ENCODE measurements at places on chromosomes 11 and 22.
A peak's percentile ranks its signal among the peaks of the same experiment; 100 is the strongest.

GRCh38 chr11:130457623-130458409 is 9.4 kb downstream of the ADAMTS15 start:
- no peak for DNase-seq

GRCh38 chr22:23763579-23763945 is 772 bp downstream of the C22orf15 start:
- no peak for DNase-seq

GRCh38 chr22:34099278-34099677 is 179.0 kb upstream of the LARGE1 start:
- no peak for DNase-seq

GRCh38 chr11:15197696-15198095 is 83.0 kb downstream of the INSC start:
- no peak for DNase-seq

DNA sequence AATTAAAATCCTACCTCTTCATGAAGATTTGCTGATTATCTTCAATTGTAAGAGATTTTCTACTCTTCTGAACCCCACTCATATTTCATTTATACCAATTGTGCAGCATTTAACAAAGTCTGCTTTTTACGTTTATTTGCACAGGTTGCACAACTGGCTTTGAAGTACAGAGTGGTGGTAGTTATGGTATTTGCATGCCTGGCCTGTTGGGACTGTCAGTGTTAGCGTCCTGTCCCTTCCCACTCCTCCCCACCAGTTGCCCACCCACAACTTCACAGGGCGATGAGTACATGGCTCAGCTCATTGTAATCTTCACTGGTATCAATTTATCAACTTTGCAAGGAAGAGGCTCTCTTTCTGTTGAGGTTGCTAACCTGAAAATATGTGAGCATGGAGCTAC is 372.3 kb downstream of the AASDHPPT start:
- DNase-seq, result no peak

DNA sequence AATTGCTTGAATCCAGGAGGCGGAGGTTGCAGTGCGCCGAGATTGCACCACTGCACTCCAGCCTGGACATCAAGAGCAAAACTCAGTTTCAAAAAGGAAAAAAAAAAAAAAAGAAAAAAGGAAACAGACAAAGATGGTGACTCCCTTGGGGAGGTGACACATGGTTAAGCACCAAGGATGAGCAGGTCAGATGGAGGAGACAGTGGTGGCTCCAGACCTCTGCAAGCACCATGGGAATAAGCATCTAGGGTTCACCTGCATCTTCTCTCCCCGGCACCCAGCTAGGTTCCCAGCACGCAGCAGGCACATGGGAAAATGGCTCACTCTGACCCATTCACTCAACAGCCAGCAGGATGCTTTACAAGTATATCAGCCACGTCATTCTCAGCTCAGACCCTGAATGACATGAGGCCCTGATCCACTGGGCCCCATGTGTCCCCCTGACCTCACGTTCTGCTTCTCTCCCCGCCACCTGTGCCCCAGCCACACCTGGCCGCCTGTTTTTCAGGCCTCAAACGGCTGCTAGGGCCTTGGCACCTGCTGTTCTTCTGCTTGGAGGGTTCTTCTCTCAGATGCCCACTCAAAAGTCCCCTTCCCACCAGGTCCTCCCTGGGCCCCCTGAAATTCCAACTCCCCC is 24.2 kb downstream of the A4GALT start:
- DNase-seq, result no peak

DNA sequence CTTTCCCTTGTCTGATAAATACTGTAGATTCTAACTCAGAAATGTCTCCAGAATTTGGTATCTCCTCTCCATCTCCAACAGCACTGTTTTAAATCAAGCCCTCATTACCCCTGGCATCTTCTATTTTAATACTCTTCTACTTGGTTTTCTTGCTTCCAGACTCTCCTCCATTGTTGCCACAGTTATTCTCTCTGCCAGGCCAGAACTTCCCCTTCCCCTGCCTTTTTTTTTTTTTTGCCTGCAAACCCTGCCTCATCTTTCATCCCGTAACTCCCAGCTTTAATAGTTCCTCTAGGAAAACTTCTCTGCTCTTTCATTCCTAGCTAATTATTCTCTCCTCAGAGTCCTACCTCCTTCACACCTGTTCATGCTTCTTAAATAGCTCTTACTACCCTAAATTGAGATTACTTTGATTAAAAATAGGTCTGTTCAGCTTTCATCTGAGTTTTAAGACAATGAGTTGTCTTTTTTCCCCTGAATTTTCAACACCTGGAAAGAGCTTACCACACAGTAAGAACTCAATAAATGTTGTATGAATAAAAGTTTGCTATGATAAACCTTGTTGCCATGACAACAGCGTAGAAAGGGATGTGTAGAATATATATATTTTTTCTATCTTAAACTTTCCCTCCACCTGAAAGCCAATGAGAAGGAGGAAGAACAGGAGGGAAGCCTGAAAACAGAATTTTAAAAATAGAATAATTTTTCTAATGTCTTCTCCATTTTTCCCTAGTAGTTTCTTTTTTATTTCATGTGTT is 3.6 kb downstream of the IL18 start:
- peak; percentile 34 for DNase-seq

- no peak for DNase-seq
Measured at GRCh38 chr11:110044226-110044968, 48.8 kb upstream of the ZC3H12C start.

DNA sequence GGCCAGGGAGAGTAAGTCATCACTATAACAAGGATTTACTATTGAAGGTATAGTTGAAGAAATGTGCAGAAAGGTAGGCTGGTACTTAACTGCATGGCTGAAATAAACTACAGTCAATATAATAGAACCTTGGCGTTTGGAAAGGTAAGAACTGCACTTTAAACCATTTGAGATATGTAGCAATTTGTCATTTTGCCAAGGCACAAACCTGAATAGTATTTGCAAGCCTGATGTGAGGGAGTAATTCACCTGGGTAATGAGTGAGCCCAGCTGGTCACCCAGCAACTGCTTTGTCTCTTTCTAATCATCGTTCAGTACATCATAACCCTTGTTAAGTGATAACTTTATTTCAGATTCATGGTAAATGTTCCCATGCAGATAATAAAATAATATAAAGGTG is 62.3 kb upstream of the SCUBE2 start:
- no peak for DNase-seq

DNA sequence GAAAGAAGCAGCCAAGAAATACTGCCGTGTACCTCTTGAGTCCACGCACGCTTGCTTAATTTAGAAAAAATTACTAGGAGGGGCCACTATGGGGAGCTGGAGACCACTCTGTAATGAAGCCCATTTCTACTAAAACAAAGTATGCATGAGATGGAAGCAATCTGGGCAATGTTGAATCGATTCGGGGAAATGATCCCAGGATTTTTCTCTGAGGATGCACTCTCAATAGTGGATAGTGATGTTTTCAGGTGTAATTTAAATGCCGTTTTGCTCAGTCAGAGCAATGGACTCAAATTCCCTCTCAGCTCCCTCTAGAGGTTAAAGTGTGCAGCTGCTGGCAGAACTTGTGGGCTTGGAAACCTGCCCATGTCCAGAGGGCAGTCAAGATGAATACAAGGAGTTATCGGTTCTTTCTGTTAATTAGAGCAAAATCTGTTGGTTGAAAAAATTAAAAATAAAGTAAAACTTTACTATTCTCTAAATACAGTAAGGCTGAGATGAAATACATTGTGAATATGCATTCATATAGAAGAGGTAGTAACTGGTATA is 64.1 kb downstream of the ME3 start:
- peak; percentile 98 for DNase-seq

- no peak for DNase-seq
Measured at GRCh38 chr11:76947800-76948199, 86.4 kb upstream of the B3GNT6 start.

DNA sequence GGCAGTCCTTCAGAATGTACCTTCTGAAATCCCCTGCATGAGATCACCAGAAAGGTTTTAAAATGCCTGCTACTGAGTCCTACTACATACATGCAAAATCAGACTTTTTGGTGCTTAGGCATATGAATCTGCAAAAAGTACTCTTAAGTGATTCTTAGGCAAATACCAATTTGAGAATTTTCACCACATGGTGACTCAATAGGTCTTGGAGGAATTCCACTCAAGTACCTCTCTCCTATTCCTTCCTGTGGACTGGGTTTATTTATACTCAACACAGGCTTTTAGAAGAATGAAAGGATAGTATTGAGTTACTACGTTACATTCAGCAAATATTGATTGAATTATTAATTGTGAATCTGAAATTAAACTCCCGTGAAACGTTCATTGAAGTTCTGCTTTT is 223.9 kb downstream of the CNTN5 start:
- DNase-seq, result no peak

DNA sequence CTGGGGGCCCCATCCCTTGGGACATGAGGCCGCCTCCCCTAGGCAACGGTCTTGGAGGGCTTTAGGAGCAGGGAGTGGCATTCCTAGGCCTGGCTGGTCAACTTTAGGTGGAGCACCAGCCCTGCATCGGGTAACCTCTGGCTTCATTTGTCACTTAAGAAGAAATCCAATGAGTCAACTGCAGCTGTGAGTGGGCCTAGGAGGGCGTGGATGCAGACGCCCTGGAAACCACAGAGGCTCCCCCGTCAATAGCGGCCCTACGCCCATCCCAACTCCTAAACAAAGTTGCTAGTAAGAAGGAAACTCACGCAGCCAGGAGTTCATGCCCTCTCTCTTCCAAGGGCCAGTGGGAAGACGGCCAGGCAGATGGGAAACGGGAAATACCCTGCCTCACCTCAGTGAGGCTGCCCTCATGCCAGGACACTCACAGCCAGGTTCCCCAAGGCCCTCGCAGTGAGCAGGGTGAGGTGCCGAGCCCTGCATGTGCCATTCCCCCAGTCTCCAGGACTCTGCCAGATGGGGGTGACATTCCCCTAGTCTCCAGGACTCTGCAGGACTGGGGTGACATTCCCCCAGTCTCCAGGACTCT is 20.8 kb downstream of the BID start:
- no peak for DNase-seq

- no peak for DNase-seq
Measured at GRCh38 chr11:111719379-111719778, 46.8 kb downstream of the PPP2R1B start.

DNA sequence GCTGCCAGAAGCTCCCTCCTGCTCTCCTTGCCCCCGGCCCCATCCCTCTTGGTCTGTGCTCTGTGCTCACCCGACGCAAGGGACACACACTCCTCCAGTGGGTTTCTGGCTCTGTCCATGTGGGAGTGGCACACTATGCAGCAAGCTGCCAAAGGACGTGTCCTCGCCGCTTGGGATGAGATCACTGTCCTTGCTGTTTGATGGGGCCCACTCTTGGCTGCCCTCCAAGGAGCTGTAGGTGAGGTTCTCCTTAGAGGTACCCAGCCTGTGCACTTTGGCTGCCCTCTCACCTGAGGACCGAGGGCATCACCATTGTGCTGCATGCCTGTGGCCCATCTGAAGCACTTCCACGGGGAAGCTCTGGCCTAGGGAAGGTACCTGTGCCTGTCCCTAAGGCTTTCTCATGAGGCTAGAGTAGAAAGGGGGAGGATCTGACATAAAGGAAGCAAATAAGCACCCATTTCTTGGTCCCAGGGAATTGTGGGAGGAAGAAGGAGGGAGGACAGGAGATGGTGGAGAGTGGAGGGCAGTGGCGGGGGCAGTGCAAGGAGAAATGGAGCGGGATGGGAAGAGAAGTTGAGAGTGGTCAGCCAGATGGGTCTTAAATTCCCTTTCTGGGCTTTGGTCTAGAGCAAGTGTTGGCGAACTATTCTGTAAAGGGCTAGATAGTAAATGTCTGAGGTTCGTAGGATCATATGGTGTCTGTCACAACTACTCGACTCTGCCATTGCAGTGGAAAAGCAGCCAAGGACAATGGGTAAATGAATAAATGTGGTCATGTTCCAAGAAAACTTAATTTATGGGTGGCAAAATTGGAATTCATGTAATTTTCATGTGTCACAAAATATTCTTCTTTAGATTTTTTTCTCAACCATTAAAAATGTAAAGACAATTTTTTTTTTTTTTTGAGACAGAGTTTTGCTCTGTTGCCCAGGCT is 47.0 kb upstream of the AMPD3 start:
- DNase-seq, result no peak

DNA sequence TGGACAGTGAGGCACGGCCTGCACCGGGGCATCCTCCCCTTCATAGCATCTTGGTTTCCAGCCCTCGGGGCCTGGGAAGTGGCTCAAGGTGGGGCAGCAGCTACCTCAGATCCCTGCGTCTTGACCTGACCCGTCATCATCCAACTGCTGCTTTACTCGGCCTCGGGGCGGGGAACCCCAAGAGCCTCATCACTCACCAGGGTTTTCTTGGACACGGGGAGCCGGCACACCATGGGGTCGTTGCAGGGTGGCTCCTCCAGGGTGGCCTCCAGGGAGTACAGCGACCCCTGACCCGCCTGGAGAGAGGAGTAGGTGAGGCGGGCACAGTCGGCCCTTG is 651 bp downstream of the CTSF start:
- DNase-seq, result no peak

DNA sequence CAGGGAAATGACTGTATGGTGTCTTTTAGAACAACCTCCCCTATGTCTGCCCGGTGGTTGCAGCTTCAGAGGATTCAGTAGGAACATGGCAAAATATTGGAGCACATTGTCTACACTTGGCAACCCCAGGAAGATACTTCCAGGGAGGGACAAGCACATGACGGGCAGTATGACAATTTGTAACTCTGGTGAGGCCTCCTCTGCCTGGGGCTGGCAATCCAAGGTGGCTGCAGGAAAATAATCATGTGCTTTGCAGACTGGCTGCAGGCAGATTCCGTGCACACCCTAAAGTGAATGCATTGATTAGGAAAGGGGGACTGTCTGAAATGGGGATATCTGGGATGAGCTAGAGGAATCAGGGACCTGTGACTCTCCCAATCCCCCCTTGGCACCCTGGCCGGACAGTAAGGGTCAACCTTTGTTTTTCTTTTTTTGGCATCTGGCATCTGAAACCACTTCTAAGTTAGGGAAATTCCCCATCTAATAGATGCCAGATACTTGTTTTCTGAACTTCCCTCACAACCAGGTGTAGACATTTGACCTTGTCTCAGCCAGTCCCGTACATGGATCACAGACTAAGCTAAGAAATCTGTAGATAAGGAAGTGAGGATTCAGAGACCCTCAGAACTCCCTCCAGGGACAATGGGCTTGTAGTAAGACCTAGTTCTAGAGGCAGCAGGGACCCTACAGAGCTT is 10.5 kb upstream of the PHOX2A start:
- DNase-seq, result no peak

All from OCI-M1 (cell line).